ENCODE measurements at places on chromosomes 11 and 22.

GRCh38 chr11:113019711-113020110 is 58.5 kb downstream of the NCAM1 start:
- no peak for ATAC-seq

GRCh38 chr22:27975381-27976013 is 56.4 kb upstream of the PITPNB start:
- ATAC-seq = no peak

DNA sequence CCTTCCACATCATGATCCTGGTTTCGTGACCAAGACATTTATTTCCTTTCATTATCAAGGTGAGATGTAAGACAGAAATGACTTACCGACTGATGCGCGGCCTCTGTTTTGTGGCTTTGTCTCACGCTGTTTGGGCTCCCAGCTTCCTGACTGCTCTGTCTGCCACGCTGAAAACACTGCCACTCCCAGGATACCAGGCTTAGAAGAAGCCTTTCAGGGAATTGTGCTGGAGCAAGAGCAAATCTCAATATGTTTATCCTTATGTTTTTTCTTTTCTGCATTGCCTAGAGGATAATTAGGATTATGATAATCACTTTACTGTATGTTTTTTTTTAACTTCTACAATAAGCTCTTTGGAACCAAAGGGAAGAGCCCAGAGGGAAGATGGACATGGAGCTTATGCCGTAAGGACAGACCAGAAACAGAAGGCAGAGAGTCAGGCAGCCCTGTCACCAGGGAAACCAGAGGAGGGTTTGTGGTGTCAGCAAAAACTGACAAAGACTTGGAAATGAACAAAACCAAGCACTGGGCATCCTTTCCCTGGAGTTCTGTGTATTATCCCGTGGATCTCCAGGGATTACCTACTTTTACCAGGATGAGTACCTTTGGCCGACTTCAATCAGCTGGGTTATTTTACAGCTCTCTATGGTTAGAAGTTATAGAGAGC is 68.2 kb upstream of the ISX start:
- ATAC-seq = no peak

DNA sequence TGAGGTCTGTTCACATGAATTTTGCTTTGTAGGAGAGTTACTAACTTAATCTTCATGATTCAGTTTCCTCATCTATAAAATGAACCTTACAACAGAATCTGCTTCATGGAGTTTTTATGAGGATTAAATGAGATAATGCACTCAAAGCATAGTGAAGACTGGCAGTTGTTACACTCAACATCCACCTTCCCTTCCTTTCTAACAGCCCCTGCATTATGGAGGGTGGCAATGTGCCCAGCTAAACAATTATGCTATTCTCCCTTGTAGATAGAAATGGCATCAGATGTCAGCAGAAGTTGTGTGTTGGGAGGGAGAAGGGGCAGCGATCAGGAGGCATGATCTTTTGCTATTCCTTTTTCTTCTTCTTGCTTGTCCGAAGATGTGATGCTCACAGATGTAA is 6.5 kb downstream of the POU2AF1 start:
- no peak for ATAC-seq

GRCh38 chr22:46834021-46834737 is 71.7 kb downstream of the TBC1D22A start:
- ATAC-seq = no peak

- ATAC-seq = no peak
These were observed 2.8 kb downstream of the WT1 start for GRCh38 chr11:32432565-32432964.

DNA sequence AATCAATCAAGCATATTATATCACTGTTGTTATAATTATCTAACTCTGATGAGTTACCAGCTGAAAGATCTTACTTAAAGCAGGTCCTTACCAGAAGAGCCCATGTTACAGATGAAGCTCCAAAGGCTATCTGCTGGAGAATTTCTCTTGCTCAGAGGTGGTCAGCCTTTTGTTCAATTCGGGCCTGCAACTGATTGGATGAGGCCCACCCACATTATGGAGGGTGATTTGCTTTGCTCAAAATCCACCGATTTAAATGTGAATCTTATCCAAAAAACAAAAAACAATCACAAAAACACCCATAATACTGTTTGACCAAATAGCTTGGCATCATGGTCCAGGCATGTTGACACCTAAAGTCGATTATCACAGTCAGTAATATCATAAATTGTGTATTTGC is 348.6 kb upstream of the ANO3 start:
- ATAC-seq = no peak

GRCh38 chr11:125627236-125627910 is 2.4 kb downstream of the CHEK1 start:
- no peak for ATAC-seq

GRCh38 chr11:75246006-75246670 is 5.6 kb downstream of the TPBGL start:
- no peak for ATAC-seq

DNA sequence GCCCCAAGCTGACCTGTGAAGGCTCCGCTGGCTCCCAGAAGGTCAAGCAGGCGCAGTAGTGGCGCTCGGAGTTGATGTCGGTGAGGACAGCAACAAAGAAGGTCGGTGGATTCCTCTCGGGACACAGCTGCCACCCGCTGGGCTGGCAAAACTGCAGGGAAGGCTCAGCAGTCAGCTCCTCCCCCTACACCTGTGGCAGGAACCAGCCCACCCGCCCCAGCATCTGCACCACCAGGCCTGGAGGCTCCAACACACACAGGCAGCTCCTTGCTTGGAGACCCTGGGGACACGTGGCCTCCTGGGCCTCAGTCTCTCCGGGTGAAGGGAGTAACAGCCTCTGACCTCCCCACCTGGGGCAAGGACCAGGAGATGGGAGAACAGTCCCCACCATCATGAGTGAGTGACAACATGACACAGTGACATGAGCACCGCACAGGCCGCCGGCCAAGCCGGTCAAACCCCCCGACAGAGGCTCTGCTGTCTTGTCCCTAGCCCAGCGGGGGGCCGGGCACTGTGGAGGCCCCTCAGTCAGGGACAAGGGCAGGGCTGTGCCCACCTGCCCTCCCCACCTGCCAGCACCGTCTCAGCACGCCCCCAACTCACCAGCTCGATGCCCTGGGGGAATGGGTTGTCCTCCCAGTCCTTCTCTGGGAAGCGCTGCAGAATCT is 6.9 kb downstream of the SBF1 start:
- ATAC-seq = no peak

GRCh38 chr11:73237471-73238290 is 19.6 kb downstream of the P2RY2 start:
- ATAC-seq = no peak

GRCh38 chr11:12175694-12176241 is 65.4 kb downstream of the MICAL2 start:
- ATAC-seq = no peak

DNA sequence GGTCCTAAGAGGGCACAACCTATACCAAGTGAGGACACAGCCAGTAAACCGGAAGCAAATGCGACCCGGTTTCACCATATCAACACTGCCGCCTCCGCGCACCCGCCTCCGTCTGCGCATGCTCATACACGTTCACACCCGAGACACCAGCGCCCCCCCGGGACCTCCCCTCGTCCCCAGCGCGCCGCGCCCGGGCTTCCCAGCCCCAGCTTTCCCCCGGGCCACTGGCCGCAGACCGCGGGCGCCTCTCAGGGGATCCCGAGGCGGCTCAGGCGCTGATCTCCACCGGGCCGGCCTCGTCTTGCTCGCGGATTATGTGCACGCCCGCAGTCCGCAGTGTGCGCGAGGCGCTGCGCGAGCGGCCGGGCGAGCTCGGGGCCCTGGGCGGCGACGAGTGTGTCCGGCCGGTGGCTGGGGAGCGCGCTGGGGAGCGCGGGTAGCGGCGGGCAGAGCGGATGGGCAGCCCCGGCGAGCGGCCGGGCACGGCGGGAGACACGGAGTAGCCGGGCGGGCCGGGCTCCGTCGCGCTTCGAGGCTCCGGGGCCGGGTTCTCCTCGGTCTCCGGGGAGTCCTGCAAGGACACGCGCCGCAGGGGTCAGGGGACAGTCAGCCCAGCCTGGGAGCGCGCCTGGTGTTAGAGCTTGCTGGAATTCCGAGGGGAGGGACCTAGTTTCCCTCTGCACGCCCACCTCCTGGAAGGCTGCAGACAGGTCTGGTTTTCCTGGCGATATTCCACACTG is 2.0 kb downstream of the HEPN1 start:
- ATAC-seq = peak; percentile 77

DNA sequence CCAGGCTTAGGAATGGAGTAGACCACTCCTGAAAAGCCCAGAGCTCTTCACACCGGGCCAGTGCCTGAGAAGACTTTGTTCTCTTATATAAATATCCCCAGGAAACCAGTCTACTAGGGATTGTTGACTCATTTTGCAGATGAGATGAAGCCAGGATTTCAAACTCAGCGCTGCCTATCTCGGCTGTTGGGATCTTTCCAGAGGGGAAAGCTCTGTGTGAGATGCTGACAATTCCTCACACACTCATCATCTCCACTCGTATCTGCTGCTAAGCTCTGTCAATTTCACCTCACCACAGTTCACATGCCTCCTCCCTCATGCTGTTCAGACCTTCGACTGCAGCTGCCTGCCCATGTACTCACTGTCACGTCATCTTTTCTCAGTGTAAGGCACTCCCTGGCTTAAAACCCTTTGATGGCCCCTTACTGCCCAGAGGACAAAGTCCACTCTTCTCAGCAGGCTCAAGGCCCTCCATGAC is 12.5 kb downstream of the USH1C start:
- ATAC-seq = no peak

DNA sequence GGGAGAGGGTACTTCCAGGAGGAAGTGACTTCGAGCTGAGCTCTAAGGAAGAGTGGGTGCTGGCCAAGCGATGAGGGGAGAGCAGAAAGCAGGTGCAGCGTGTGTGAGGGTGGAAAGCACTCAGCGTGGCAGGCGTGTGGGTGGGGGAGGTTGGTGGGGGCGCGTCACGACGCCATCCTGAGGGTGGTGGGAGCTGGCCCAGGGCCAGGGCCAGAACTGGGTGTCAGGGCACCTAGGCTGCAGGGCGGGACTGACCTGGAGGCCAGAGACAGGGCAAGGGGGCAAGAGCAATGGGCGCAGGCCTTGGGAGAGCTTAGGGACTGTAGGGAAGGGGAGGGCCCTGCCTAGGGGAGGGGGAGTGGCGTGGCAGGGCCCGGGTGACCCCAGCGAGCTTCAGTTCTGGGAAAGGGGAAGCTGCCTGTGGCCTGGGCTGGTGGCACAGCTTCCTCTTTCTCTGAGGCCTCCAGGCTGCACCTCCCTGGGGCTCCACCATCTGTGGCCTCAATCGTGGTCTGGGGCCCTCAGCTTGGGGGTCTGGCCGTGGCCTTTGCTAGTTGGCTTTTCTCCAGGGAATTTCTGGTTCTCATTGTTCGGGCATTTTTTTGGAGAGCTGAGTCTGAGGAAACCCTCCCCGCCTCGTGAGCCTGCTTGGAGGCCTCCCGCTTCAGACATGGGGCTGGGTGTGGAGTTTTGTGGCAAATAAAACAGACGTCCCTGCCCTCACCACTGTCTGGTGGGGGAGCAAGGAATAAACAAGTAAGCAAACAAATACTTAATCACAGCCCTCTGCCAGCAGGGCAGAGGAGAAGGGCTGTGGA is 8.9 kb downstream of the RELT start:
- ATAC-seq = peak; percentile 48

GRCh38 chr22:46983046-46983445 is 220.6 kb downstream of the TBC1D22A start:
- ATAC-seq = no peak

GRCh38 chr22:36356708-36357624 is 30.8 kb downstream of the MYH9 start:
- ATAC-seq = no peak

DNA sequence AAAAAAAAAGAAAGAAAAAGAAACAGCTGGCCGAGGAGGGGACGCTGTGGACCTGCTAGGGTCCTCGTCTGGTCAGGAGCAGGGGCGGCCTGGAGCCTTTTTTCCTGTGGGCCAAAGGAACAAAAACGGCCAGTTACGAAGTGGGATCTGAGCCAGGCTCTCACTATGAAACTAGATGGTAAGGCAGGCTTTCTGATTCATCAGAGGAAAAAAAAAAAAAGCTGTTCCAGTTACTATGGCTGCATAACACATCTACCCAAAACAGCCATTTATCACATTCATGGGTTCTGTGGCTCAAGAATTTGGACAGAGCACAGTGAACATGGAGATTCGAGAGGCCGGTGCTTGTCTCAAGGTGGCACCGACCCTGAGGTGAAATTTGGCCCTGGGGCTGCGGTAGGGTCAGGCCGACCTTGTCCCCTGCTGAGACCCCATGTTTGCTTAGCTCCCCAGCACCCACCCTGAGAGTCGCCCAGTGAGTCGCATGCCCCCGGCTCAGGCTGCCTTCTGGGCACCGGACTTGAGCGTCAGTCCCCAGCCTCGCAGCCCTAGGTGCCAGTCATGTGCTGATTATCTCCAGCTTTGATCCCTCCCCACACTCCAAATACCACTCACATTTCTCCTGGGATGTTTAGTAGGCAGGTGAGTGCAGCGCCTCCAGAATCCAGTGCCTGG is 34.2 kb downstream of the MRGPRD start:
- peak; percentile 71 for ATAC-seq

DNA sequence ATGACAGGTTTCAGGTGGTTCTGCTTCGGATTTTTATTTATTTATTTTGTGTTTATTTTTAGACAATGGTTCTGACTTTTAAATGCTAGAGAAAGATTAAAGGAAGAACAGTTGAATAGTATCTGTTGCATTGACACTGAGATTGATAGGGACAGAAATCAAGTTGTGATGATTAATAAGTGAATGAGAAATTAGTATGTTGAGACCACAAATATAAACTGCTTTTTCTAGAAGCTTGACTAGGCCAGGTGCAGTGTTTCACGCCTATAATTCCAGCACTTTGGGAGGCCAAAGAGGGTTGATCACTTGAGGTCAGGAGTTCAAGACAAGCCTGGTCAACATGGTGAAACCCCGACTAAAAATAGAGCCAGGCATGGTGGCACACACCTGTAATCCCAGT is 65.1 kb upstream of the TNRC6B start:
- no peak for ATAC-seq

DNA sequence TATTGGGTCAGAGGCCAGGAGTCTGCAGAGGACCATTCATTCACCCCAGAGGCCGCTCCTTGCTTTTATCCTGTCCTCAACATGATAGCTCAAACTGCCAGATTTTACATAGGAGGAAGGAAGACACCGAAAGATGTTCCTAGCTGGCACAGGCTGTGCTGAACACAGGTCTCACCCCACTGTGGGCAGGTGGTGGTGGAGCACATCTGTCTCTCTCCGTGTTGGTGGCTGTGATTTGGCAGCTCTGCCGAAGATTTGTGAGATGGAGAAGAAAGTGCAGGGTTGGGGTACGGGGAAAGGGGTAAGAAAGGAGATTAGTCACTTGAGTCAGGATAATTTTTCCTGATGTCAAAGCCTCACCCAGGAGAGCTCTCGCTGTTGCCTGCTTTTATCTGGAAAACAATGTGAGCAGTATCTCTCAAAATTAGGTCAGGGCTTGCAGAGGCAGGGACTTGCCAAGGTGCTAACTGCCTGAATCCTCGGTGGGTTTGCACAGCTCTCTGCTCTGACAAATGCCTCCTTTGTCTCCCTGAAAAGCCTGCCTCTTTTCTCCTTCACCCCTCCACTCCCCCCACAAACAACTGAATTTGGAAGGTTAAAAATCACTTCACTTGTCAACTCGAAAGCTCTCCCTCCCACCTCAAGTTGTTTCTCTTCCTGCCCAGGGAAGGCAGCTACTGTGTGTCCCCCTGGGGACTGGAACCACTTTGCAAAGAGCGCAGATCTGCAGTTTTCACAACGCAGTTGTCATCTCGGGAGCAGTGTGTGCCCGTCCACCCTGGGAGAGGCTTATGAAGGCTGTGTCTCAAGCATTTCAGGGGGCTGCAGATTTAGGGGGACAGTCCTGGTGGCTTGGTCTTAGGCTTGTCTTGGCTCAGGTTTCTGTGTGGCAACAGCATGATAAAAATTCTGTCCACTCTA is 299.7 kb downstream of the ST3GAL4 start:
- ATAC-seq = no peak
